ENCODE measurements at places on chromosomes 3 and 15. TPM values are rescaled to one million over a fixed set of nuclear protein-coding genes. Genes with fewer than 3 reads are reported as not detected.
A peak's percentile ranks its signal among the peaks of the same experiment; 100 is the strongest.

The EXD1 gene
- total RNA-seq = not detected

The SMARCC1 gene
- total RNA-seq = 33.5 TPM

The CLDN1 gene
- total RNA-seq = 51.7 TPM

The PLA2G4F gene
- 16.2 TPM for total RNA-seq

The PLCH1 gene
- total RNA-seq = 0.29 TPM

The VIPR1 gene
- total RNA-seq = 15.4 TPM

The GRM7 gene
- not detected for total RNA-seq

The CHDH gene
- 1.3 TPM for total RNA-seq

DNA sequence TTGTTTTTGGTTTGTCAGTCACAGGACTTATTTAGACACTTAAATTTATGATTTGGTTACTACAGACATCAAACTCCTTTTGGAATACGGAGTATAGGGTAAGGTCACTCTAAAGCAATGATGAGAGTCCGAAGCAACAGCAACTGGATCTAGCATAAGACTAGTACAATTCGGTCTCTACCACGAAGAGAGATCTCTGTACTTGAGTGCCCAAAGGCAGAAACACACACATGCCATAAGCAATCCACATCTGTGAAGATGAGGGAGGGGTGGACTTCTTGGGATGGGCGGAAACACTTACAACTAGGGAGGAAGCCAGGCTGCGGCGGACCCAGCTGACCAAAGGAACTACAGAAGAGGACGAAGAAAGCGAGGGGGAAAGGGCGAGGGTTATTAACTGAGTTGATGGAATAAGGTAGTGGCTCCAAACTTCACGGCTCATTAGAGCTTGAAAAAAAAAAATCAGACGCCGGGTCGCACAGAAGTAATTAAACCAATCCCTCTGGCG, 595 bp downstream of the DPH6 start:
- peak overlapping the region; percentile 85 for H3K4me3 ChIP-seq
- H3K27ac ChIP-seq = peak overlapping the region; percentile 98
- H3K4me1 ChIP-seq = peaks cover 23% of the 10 kb centered on the region

DNA sequence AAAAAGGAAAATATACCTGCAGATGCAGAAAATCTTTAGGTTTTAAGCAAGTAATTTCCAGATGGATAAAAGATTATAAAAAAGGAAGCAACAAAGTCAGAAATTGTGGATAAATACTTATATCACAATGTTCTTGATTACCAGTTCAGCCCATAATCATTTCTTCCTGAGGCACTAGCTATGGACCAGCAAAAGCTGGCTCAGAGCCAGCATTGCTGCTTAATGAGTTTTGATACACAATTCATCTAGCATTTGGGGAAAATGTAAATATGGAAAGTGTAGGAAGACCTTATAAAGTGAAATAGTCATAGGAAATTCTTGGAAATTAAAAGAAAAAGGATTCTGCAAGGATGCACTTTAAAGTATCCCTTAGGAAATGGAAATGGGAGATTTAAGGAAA, 168.3 kb upstream of the GBE1 start:
- H3K4me3 ChIP-seq = no peak overlapping the region
- no peak overlapping the region for H3K27ac ChIP-seq

GRCh38 chr15:71916834-71917233, 106.5 kb downstream of the NR2E3 start:
- no peaks in the 10 kb centered on the region for H3K4me1 ChIP-seq
- no peak overlapping the region for H3K4me3 ChIP-seq
- H3K27ac ChIP-seq = no peak overlapping the region

DNA sequence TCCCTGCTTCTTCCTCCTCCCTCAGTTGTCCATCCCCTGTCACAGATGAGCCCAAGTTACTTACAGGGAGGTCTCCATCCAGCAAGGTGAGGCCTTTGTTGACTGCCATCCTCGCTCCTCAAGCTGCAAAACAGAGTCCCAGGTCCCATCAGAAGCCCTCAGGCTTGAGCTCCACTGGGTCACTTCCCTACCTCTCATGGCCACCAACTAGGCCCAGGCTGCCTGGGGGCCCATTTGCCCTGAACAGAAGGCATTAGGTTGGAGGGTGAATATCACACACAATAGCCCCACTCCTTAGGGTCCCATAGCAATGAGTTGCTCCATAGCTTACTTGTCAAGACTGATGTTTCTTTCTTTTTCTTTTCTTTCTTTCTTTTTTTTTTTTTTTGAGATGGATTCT, 1.8 kb downstream of the PLIN1 start:
- no peak overlapping the region for H3K27ac ChIP-seq
- H3K4me1 ChIP-seq = peaks cover 6% of the 10 kb centered on the region
- H3K36me3 ChIP-seq = no peaks in the 10 kb centered on the region

DNA sequence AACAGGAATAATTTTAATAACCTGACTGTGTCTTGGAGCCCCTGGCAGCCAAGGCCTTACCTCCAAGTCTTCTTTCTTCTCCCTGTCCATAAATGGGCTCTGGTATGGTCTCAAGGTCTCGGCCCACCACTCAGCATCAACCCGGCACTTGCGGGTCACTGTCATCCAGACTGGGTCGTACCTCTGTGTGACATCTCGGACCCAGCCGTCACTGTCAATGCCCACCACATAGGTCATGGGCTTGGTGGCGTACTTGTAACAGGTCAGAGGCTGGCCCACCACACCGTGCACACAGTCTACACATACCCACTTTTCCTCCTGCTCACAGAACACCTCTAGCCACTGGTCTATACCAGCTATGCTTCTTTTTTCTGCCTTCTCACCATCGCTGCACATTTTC, 20.4 kb downstream of the XPC start:
- no peaks in the 10 kb centered on the region for H3K4me1 ChIP-seq
- no peak for DNase-seq
- H3K27ac ChIP-seq = no peak overlapping the region
- H3K4me3 ChIP-seq = no peak overlapping the region
- no peaks in the 10 kb centered on the region for H3K27me3 ChIP-seq

GRCh38 chr3:194824100-194824499, 138.4 kb downstream of the FAM43A start:
- H3K4me1 ChIP-seq = no peaks in the 10 kb centered on the region
- no peak for DNase-seq
- H3K27me3 ChIP-seq = no peaks in the 10 kb centered on the region
- H3K36me3 ChIP-seq = no peaks in the 10 kb centered on the region

DNA sequence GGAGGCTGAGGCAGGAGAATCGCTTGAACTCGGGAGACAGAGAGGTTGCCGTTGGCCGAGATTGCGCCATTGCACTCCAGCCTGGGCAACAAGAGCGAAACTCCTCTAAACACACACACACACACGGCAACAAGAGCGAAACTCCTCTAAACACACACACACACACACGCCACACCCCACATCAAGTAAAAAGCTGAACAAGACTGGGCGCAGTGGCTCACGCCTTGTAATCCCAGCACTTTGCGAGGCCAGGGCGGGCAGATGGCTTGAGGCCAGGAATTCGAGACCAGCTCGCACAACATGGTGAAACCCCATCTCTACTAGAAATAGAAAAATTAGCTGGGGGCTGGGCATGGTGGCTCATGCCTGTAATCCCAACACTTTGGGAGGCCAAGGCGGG, 49.0 kb downstream of the HOMER2 start:
- no peak overlapping the region for H3K4me3 ChIP-seq
- no peaks in the 10 kb centered on the region for H3K27me3 ChIP-seq
- DNase-seq = no peak
- no peaks in the 10 kb centered on the region for H3K36me3 ChIP-seq
- H3K4me1 ChIP-seq = no peaks in the 10 kb centered on the region
- no peak overlapping the region for H3K27ac ChIP-seq

DNA sequence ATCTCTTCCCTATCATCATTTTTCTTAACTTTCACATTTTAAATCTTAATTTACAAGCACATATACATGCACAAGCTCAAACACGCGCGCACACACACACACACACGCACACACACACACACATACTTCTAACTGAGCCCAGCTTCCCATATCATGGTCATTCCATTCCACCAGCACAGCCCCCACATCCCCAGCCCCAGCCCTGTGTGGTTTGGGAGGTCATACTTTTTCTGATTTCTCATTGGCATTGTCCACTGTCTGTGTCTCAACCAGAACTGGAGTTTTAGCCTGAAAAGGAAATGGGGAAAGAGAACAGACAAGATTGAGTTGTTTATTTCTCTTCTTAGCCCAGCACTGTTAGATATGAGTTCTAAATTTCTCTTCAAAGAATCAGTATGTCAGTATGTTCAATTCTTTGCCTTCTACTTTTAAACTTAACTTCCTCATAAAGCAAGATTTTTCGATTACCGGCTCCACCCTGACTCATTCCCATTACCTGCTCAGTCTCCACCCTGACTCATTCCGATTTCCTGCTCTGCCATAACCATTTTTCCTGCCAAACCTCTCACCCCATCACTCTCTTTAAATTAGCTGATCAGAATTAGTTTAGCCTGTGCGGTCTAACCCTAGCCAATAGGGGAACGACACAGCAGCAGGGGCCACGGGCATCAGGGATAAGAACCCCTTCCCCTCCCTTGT, 6.4 kb downstream of the IQCF1 start:
- no peaks in the 10 kb centered on the region for H3K27me3 ChIP-seq
- no peak overlapping the region for H3K4me3 ChIP-seq
- H3K27ac ChIP-seq = no peak overlapping the region
- no peaks in the 10 kb centered on the region for H3K36me3 ChIP-seq
- no peaks in the 10 kb centered on the region for H3K4me1 ChIP-seq
- no peak for DNase-seq

GRCh38 chr3:25150199-25150598, 277.9 kb upstream of the RARB start:
- no peaks in the 10 kb centered on the region for H3K27me3 ChIP-seq
- no peak overlapping the region for H3K4me3 ChIP-seq
- no peak overlapping the region for H3K27ac ChIP-seq
- no peaks in the 10 kb centered on the region for H3K36me3 ChIP-seq
- no peaks in the 10 kb centered on the region for H3K4me1 ChIP-seq

DNA sequence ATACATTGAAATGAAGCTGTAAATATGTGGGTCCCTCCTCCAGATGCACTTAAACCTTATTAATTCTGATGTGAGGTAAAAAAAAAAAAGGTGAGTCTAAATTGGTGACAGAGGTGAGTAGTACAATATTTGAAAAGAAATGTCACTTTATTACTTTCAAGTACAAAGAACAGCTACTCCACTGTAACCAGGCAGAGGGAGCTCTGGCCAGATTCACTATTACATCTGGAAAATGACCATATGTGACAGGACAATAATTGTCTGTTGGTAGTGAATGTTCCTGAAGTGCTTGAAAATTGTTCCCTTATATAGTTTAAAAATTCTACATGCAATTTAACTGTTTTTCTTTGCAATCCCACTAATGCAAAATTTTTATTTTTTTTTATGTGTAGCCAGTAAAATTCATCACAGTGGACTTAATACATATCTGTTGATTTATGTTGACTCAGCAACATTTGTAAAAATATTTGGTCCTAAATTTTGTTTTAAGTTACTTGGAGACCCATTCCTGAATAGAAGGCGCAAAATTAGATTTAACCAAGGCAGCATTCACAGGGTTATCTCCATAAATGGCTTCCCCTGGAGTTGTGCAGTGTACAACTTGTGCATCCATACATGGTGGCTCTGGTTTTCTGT, 231.9 kb upstream of the TBC1D5 start:
- no peaks in the 10 kb centered on the region for H3K27me3 ChIP-seq
- H3K4me3 ChIP-seq = no peak overlapping the region
- no peak for DNase-seq
- no peaks in the 10 kb centered on the region for H3K4me1 ChIP-seq

DNA sequence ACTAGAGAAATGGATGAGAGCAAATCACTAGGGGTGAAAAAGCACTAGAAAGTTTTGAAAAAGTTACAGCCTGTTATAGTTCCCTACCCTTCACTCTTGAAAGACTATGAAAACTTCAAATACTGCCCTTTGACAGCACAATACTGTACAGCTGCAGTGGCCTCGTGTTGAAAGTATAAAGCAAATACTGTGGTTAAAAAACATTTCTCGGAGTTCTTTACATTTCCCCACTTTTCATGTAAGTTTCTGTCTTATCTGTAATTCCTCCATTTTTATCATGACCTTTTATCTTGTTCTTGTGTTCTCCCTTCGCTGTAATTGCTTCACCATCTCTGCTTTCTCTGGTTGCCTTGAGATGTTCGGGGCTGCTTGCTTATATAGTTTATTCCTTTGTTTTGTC, 423.8 kb upstream of the CFAP20DC start:
- no peaks in the 10 kb centered on the region for H3K4me1 ChIP-seq
- DNase-seq = no peak
- H3K4me3 ChIP-seq = no peak overlapping the region
- H3K27ac ChIP-seq = no peak overlapping the region
- no peaks in the 10 kb centered on the region for H3K36me3 ChIP-seq
- H3K27me3 ChIP-seq = no peaks in the 10 kb centered on the region

DNA sequence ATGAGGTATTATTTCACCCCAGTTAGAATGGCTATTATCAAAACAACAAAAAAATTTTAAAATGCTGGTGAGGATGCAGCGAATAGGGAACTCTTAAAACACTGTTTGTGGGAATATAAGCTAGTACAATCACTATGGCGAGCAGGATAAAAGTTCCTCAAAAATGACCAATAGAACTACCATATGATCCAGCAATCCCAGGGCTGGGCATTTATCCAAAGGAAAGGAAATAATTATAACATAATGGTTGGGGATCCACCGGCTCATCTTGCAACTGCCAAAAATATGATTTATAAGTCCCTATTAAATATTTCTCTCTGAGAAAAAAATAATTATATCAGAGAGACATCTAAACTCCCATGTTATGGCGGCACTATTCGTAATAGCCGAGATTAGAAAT, 127.6 kb upstream of the MME start:
- H3K4me3 ChIP-seq = no peak overlapping the region
- no peaks in the 10 kb centered on the region for H3K27me3 ChIP-seq
- no peaks in the 10 kb centered on the region for H3K4me1 ChIP-seq
- H3K36me3 ChIP-seq = no peaks in the 10 kb centered on the region

GRCh38 chr15:101694261-101694660, 30.0 kb downstream of the TARS3 start:
- DNase-seq = no peak
- H3K27ac ChIP-seq = no peak overlapping the region
- H3K27me3 ChIP-seq = no peaks in the 10 kb centered on the region
- H3K4me1 ChIP-seq = peaks cover 4% of the 10 kb centered on the region

GRCh38 chr3:31189330-31189729, 294.9 kb upstream of the GADL1 start:
- H3K36me3 ChIP-seq = no peaks in the 10 kb centered on the region
- no peaks in the 10 kb centered on the region for H3K27me3 ChIP-seq
- no peak for DNase-seq
- H3K27ac ChIP-seq = no peak overlapping the region
- no peak overlapping the region for H3K4me3 ChIP-seq

DNA sequence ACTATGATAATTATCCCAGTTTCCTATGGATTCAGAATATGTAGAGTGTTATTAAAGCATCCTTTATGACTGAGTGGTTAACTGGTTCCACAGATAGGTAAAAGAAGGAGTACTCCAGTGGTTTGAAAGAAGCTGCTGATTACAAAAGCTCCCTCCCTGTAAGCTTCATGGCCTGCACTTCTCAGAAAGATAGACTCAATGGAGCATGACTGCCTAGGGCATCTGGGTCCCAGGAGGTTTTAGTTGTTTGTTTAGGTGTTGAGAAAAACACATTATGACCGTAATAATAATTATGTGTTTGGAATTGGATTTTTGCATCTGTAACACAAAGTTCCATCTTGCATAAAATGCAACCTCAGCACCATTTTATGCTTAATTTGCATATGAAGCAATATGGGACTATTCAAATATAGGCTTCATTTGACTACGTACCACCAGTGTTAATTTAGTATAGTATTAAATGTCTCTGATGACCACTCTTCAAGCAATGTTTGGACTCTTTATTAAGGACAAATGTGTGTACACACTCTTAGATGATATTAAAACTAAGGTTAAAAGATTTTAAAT, 121.1 kb downstream of the ROBO2 start:
- no peaks in the 10 kb centered on the region for H3K36me3 ChIP-seq
- H3K27ac ChIP-seq = no peak overlapping the region
- no peak overlapping the region for H3K4me3 ChIP-seq
- no peaks in the 10 kb centered on the region for H3K4me1 ChIP-seq
- no peak for DNase-seq
- H3K27me3 ChIP-seq = no peaks in the 10 kb centered on the region
